Stimulated activated CD8-positive, alpha-beta memory T cell treated with anti-CD3 and anti-CD28 coated beads, Interleukin-7, amount 100 ng/mL, for 48 hours (primary cell): ENCODE measurements at places on chromosomes 1 and 21.
A peak's percentile ranks its signal among the peaks of the same experiment; 100 is the strongest.

- DNase-seq: no peak
Observed at GRCh38 chr1:30011970-30012369, 711.4 kb downstream of the MATN1 start.

GRCh38 chr1:221100611-221101010, 221.4 kb downstream of the HLX start:
- DNase-seq: no peak

GRCh38 chr1:25392841-25393240, 27.8 kb downstream of the RHCE start:
- DNase-seq: no peak

DNA sequence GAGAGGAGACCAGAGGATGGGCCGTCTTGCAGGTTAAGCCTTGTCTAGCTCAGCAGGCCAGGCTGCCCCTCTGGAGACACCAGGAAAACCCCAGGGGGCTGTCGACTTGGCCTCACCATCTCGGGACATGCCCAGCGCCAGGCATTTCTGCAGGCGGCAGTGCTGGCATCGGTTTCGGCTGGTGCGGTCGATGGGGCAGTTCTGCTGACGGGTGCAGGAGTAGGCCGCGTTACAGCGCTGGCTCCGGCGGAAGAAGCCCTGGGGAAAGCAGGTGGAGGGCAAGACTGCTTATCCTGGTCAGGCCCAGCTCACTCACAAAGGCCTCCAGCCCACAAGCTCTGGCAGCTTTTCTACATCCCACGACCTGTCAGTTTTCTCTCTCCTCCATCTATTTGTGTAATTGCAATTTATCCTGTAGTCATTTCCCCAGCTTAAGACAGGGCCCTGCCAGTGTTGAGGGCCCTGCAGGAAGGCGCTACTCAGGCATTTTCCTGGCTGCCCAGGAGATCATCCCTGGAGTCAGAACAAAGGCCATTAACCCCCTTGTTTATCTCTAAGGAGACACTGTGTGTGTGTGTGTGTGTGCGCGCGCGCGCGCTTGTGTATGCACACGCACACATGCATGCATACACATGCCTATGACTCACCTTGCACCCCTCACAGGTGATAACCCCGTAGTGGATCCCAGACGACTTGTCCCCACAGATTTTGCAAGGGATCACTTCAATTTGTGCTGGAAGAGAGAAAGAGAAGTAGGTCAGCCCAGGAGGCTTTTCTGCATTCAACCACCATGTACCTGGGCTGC, 11.5 kb upstream of the LINGO4 start:
- no peak for DNase-seq

DNA sequence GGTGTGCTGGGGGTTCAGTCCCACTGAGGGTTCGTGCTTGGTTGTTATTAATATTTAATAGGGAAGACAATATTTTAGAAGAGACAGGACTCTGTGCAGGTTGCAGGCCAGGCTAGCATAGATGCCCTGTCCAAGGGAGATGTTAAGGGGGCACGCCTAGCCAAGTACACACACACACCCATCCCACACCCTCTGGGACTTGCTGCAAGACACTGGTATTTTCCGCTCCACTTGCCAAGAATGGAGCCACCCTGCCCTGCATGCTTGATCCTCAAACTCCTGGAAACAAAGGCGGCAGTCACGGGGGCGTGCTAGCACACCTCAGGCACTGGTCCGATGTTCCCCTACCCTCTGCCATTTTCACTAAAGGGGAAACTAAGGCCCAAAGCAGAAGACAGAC, 99.1 kb downstream of the MRPL37 start:
- DNase-seq: no peak

DNA sequence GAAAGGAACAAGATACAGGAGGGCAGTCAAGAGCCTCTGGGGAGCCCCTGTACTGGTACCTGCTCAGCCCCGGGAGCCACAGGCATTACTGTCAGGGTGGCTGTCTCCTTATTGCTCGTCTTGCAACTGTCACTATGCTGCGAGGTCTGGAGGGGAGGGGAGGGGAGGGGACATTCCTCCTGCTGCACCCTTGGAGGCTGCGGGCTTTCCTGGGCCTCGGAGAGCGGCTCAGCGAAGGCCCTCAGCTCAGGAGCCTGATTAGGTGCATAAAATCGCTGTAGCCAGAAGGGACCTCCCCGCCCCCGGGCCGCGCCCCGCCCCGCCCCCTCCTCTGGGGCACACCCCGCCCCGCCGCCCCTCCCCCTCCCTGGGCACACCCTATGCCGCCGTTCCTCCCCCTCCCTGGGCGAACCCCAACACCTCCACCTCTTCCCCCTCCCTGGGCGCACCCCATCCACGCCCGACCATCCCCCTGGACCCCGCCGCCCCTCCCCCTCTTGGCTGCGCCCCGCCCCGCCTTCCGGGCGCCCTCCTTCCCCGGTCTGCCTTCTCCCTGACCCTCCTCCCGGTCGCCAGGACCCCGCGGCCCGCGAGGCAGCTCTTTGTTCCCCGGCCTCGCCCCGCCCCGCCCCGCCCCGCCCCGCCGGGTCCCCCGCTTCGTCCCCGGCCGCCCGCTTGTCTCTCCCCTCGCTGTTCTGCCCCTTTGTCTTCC, 35.5 kb downstream of the CACHD1 start:
- DNase-seq: no peak

- no peak for DNase-seq
Observed at GRCh38 chr1:182888736-182889531, 49.8 kb downstream of the DHX9 start.

GRCh38 chr1:43442756-43443155, 11.0 kb downstream of the HYI start:
- DNase-seq: no peak

GRCh38 chr1:199742547-199742946, 285.0 kb upstream of the NR5A2 start:
- DNase-seq: no peak

GRCh38 chr1:43329995-43330751, 7.4 kb upstream of the MPL start:
- peak; percentile 40 for DNase-seq

GRCh38 chr1:118013938-118014337, 84.4 kb downstream of the WDR3 start:
- DNase-seq: no peak

- DNase-seq: no peak
Observed at GRCh38 chr21:37374027-37374426, 7.5 kb downstream of the DYRK1A start.

- DNase-seq: no peak
Observed at GRCh38 chr1:77473690-77474089, 191.9 kb downstream of the AK5 start.

DNA sequence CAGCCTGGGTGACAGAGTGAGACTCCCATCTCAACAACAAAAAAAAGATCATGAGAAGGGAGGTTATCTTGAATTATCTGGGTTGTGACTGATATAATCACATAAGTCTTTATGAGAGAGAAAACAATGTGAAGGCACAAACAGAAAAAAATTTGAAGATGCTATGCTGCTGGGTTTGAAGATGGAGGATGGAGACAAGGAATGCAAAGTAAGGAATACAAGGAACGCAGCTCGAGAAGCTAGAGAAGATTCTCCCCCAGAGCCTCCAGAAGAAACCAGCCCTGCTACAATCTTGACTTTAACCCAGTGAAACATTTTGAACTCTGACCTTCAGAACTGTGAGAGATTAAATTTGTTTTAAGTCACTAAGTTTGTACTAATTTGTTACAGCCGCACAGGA, 15.1 kb downstream of the EVI5 start:
- no peak for DNase-seq

- DNase-seq: no peak
Observed at GRCh38 chr1:25447547-25447946, 16.9 kb downstream of the MACO1 start.

GRCh38 chr1:220711056-220711809, 21.1 kb downstream of the C1orf115 start:
- no peak for DNase-seq

GRCh38 chr1:3581296-3582036, 29.8 kb downstream of the MEGF6 start:
- DNase-seq: no peak

- no peak for DNase-seq
Observed at GRCh38 chr1:90712153-90712856, 4.8 kb downstream of the BARHL2 start.

- no peak for DNase-seq
Observed at GRCh38 chr1:167425482-167425881, 92.8 kb downstream of the CD247 start.

GRCh38 chr1:230067419-230067870, 407 bp downstream of the GALNT2 start:
- no peak for DNase-seq

DNA sequence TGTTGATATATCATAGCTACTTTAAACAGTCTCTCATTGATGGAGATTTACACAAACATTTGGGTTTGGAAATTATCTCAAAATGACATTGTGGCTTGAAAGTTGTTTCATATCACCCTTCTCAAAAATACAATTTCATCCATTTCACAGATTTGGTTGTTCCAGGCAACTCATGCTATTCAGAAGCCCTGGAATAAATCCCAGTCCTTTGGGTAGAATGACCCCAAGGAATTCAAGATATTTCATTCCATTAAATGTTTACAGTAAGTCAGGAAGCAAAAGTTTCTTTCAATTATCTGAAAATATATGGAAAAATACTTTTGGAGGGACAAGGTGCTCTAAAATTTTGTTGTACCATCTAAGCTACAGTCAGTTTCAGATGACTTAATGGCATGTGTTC, 27.1 kb downstream of the MPZL1 start:
- DNase-seq: no peak

- no peak for DNase-seq
Observed at GRCh38 chr1:176531921-176532897, 69.2 kb downstream of the PAPPA2 start.

DNA sequence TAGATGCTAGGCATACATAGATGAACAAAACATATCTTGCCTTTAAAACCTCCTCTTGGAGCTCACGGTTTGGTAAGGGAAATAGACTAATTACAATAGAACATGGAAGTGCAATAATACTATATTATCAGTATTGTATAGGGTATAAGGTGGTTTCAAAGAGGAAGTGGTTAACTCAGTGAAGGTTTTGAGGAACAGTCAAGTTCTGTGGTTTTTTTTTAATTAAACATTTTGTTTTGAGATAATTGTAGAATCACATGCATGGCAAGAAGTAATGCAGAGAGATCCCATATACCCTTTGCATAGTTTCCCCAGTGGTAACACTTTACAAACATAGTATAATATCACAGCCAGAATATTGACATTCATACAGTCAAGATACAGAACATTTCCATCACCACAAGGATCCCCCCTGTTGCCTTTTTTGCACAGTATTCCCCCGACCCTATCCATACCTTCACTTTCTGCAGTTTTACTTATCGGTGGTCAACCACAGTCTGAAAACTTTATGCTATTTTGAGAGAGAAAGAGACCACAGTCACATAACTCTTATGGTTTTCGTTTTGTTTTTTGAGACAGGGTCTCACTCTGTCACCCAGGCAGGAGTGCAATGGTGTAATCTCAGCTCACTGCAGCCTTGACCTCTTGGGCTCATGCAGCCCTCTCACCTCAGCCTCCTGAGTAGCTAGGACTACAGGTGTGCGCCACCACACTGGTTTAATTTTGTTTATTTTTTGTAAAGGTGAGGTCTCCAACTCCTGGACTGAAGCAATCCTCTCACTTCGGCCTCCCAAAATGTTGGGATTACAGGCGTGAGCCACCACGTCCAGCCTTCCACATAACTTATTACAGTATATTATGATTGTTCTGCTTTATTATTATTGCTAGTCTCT, 60.5 kb upstream of the KIAA1614 start:
- no peak for DNase-seq

GRCh38 chr1:89843273-89844130, 22.7 kb downstream of the LRRC8D start:
- DNase-seq: peak; percentile 72

DNA sequence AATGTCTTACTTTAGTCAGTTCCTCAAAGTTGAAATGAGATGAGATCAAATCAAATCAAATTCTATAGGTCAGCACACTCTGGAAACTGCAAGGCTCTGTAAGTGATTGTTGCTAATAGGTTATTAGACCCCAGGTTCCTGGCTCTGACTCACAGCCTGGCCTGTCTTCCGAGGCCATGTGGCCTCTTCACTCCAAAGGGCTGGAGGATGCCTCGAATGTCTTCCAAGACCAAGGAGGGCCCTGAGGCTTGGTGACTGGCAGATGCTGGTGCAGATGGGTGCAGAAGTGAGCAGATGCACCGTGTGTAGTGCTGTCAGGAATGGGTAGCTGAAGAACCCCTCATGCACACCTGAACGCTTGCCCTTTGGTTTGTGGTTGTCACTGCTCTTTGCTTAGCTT, 113.4 kb downstream of the MAB21L3 start:
- DNase-seq: no peak

GRCh38 chr1:224502459-224503160, 68.0 kb upstream of the WDR26 start:
- no peak for DNase-seq

GRCh38 chr1:14590411-14591180, 7.9 kb upstream of the KAZN start:
- no peak for DNase-seq

- DNase-seq: no peak
Observed at GRCh38 chr1:222852326-222852725, 37.5 kb downstream of the DISP1 start.

DNA sequence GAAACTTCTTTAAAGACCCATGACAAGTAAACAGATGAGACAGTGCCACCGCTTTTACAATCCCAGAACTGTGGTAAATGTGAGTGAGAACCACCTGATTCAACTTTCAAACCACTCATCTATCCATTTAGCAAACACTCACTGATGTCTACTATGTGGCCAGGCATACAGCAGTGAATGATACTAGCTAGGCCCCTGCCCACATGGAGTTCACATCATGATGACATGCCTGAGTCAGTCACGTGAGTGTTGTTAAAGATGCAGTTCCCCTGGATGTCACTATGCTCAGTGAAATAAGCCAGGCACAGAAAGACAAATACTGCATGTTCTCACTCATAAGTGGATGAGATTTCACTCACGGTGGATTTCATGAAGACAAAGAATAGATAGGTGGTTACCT, 28.4 kb downstream of the STX6 start:
- peak; percentile 26 for DNase-seq

- DNase-seq: no peak
Observed at GRCh38 chr21:34305605-34306604, 57.9 kb upstream of the KCNE2 start.

DNA sequence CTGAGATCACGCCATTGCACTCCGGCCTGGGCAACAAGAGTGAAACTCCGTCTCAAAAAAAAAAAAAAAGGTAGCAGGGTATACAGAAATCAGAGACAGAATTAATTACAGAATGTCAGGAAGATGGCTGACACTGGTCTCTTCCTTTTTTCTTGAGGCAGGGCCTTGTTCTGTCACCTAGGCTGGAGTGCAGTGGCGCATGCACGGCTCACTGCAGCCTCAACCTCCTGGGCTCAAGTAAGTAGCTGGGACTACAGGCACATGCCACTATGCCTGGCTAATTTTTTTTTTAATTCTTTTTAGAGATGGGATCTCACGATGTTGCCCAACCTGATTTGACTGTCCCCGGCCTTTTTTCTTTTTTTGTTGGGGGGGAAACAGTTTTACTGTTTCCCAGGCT, 16.4 kb downstream of the RNU5D-1 start:
- no peak for DNase-seq
